Caco-2 (cell line): ENCODE measurements at places on chromosomes 11 and 22.

GRCh38 chr11:65766535-65766934, 14.2 kb downstream of the AP5B1 start:
- H3K4me3 ChIP-seq: no peak overlapping the region
- no peaks in the 10 kb centered on the region for H3K27me3 ChIP-seq
- H3K27ac ChIP-seq: no peak overlapping the region
- peaks cover 10% of the 10 kb centered on the region for H3K4me1 ChIP-seq

- H3K27me3 ChIP-seq: no peaks in the 10 kb centered on the region
- H3K27ac ChIP-seq: peak overlapping the region; percentile 54
- no peaks in the 10 kb centered on the region for H3K36me3 ChIP-seq
- no peak for DNase-seq
Measured at GRCh38 chr11:113881856-113882255, 6.5 kb upstream of the USP28 start.

GRCh38 chr11:12102588-12103410, 7.6 kb upstream of the MICAL2 start:
- peak overlapping the region; percentile 64 for H3K27ac ChIP-seq
- DNase-seq: no peak
- H3K36me3 ChIP-seq: no peaks in the 10 kb centered on the region
- peaks cover 17% of the 10 kb centered on the region for H3K4me1 ChIP-seq

DNA sequence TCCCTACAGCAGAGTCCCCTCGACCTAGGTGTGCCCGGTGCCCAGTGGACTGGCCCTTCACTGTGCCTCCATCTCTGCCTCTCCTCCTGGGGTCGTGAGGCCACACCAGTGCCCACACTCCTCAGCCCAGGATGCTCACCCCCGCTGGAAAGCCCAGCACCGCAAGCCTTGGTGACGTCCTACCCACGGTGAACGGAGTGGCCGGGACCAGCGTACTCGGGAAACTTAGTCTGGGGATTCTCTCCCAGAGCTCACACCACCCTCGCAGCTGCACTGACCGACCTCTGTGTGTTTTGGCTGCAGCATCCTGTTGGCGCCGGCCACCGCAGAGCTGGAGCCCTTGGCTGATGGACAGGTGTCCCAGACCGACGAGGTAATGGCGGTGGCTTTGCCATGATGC, 35.5 kb upstream of the KRTAP5-7 start:
- peaks cover 23% of the 10 kb centered on the region for H3K4me1 ChIP-seq
- no peak overlapping the region for H3K27ac ChIP-seq
- H3K36me3 ChIP-seq: peaks cover 12% of the 10 kb centered on the region; the same call in 1 of the 2 replicates
- H3K4me3 ChIP-seq: no peak overlapping the region
- no peaks in the 10 kb centered on the region for H3K27me3 ChIP-seq

DNA sequence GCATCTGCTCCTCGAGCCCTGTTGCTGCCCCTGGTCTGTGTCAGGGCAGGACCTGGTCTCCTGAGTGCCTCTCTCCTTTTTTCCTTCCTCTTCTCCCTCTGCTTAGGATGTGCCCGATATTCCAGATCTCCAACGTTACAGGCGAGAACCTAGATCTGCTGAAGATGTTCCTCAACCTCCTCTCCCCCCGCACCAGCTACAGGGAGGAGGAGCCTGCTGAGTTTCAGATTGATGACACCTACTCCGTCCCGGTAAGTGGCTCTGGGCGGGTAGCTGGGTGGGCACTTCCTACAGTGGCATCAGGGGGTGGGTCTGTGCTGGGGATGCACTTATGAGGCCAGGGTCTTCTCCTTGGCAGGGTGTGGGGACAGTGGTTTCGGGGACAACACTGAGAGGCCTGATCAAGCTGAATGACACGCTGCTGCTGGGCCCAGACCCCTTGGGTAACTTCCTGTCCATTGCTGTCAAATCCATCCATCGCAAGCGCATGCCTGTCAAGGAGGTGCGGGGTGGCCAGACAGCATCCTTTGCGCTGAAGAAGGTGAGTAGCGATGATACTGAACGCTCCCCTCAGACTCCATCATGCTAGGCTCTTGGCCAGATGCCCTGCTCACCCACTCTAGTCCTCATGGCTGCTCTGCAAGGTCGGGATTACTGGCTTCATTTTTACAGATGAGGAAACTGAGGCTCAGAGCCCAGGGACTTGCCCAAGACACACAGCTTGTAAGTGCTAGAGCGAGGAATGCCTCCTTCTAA, 20.3 kb downstream of the GTPBP1 start:
- peaks cover 11% of the 10 kb centered on the region for H3K36me3 ChIP-seq
- DNase-seq: no peak
- no peak overlapping the region for H3K27ac ChIP-seq
- H3K27me3 ChIP-seq: no peaks in the 10 kb centered on the region
- no peaks in the 10 kb centered on the region for H3K4me1 ChIP-seq
- H3K4me3 ChIP-seq: no peak overlapping the region

GRCh38 chr11:116618461-116618860, 154.3 kb downstream of the BUD13 start:
- H3K4me1 ChIP-seq: no peaks in the 10 kb centered on the region
- DNase-seq: no peak
- peaks cover 1% of the 10 kb centered on the region; the same call in 1 of the 2 replicates for H3K27me3 ChIP-seq

DNA sequence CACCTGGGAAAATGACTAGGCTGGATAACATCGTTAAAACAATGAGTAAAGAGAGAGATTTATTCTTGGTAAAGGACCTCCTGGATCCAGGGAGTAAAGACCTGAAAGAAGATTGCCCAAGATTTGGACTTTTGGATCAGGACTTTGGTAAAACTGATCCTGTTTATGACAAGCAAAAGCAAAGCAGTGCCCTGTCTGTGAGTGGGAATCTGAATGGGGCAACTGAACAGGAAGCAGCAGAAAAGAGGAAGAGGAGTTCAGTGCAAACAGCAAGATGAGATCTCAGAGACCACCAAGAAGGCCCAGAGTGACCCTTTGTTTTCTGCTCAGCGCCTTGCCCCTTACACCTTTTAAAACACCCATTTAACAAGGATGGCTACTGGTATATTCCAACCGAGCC, 122.0 kb downstream of the VPREB1 start:
- no peak overlapping the region for H3K27ac ChIP-seq
- H3K36me3 ChIP-seq: no peaks in the 10 kb centered on the region
- H3K27me3 ChIP-seq: peaks cover 3% of the 10 kb centered on the region
- H3K4me3 ChIP-seq: no peak overlapping the region
- H3K4me1 ChIP-seq: no peaks in the 10 kb centered on the region
- DNase-seq: no peak

GRCh38 chr11:57135020-57135751, 46.6 kb upstream of the LRRC55 start:
- no peaks in the 10 kb centered on the region for H3K36me3 ChIP-seq
- no peaks in the 10 kb centered on the region; the same call in 1 of the 2 replicates for H3K4me1 ChIP-seq
- no peak overlapping the region for H3K27ac ChIP-seq
- no peak for DNase-seq

GRCh38 chr11:123560006-123560405, 94.4 kb downstream of the SCN3B start:
- H3K36me3 ChIP-seq: no peaks in the 10 kb centered on the region
- DNase-seq: no peak
- peaks cover 3% of the 10 kb centered on the region; the same call in 1 of the 2 replicates for H3K27me3 ChIP-seq
- H3K4me3 ChIP-seq: no peak overlapping the region

- no peaks in the 10 kb centered on the region for H3K27me3 ChIP-seq
- no peak overlapping the region for H3K27ac ChIP-seq
- no peak for DNase-seq
Measured at GRCh38 chr11:1209371-1210057, 13.4 kb upstream of the MUC5B start.

- no peak overlapping the region for H3K27ac ChIP-seq
- H3K4me1 ChIP-seq: no peaks in the 10 kb centered on the region
- H3K4me3 ChIP-seq: no peak overlapping the region
- no peaks in the 10 kb centered on the region for H3K36me3 ChIP-seq
Measured at GRCh38 chr22:20591295-20591645, 83.9 kb downstream of the MED15 start.

- no peak overlapping the region for H3K4me3 ChIP-seq
- no peaks in the 10 kb centered on the region for H3K27me3 ChIP-seq
- H3K27ac ChIP-seq: no peak overlapping the region
- H3K4me1 ChIP-seq: peaks cover 9% of the 10 kb centered on the region
Measured at GRCh38 chr11:95910638-95911368, 13.1 kb downstream of the MTMR2 start.

DNA sequence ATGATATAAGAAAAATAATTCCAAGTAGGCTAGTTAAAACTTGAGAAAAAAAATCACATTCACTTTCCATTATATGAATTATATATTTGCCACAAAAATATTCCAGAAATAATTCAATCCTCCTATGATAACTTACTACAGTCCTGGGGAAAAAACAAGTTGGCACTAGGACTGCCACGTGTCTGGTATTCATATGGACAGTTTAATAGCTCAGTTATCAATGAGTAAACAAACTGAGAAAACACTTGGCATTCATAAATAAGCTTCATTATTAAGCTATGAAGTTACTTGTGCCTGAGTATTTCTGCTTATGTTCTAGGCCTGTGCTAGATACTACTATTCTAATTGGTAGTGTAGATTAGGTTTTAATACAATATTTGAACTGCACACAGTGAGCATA, 22.5 kb upstream of the MAML2 start:
- no peaks in the 10 kb centered on the region for H3K27me3 ChIP-seq
- peaks cover 2% of the 10 kb centered on the region for H3K36me3 ChIP-seq
- no peak for DNase-seq
- H3K4me3 ChIP-seq: no peak overlapping the region

DNA sequence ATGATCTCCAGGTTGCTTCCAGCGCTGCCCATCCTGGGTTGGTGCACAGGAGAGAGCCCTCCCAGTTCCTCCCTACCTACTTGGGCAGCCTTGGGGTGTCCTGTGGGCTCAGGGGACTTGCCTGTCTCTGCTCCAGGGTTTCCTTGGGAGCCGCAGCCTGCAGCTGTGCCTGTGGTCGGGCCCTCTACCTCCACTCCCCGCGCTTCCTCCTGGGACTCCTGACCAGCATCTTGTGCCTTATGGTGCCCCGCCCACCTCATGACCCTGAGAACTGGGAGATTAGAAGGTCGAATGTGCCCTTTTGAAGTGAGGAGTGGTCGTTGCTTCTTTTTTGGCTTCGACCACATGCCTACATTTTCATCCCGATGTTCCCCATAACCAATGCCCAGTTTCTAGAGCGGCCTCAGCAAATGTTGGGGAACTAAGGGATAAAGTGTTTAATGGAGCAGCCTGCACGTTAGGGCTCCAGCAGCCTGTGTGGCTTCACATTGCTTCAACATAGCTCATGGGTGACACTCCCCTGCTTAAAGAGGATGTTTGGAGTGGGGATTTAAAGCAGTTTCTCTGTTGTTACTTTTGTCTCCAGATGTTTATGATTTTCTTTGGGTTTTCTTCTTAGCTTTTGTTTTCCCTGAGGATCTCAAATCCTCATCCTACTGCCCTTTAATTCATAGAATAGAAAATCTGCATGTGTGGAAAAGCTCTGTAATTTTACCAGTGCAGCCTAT, 248.8 kb downstream of the TBC1D22A start:
- no peaks in the 10 kb centered on the region for H3K4me1 ChIP-seq
- H3K27ac ChIP-seq: no peak overlapping the region
- H3K4me3 ChIP-seq: no peak overlapping the region
- H3K36me3 ChIP-seq: no peaks in the 10 kb centered on the region
- no peak for DNase-seq

DNA sequence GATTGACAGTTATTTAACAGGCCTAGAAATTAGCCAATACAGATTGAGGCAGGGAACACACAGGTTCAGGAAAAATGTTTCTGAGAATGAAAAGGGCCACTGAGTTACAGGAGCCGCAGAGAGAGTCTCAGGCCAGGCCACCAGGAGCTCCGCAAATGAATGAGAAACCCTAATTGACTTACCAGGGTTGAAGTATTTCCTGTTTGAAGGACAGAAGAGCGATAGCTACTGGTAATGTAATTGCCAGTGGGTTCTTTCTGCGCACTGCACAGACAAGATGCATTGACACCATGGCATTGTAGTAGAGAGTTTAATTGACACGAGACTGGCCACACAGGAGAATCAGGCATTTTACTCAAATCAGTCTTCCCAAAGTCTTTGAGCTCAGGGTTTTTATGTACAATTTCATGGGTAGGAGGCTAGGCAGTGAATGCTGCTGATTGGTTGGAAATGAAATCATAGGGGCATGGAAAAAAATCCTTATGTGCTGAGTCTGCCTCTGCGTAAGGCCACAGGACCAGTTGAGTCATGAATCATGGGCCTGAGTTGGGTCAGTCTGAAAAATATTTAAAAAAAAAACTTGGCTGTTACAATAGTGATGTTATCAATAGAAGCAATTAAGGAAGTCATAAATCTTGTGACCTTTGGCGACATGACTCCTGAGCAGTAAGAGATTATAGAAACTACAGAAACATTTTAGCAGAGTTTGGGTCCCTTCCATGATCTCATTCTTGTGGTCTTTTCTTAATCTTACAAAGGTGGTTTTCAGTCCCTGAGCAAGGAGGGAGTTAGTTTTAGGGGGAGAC, 203.8 kb downstream of the CASP12 start:
- H3K36me3 ChIP-seq: no peaks in the 10 kb centered on the region
- no peak for DNase-seq
- peaks cover 16% of the 10 kb centered on the region for H3K4me1 ChIP-seq
- peak overlapping the region; percentile 8 for H3K27ac ChIP-seq
- no peak overlapping the region for H3K4me3 ChIP-seq

- H3K36me3 ChIP-seq: no peaks in the 10 kb centered on the region
- H3K4me3 ChIP-seq: no peak overlapping the region
- no peaks in the 10 kb centered on the region for H3K27me3 ChIP-seq
- no peak overlapping the region for H3K27ac ChIP-seq
- DNase-seq: no peak
- no peaks in the 10 kb centered on the region for H3K4me1 ChIP-seq
Measured at GRCh38 chr11:134480136-134480712, 68.2 kb upstream of the B3GAT1 start.

- peak; percentile 47 for DNase-seq
- no peaks in the 10 kb centered on the region for H3K27me3 ChIP-seq
- peak overlapping the region; percentile 70 for H3K27ac ChIP-seq
- H3K4me1 ChIP-seq: peaks cover 38% of the 10 kb centered on the region
- no peak overlapping the region for H3K4me3 ChIP-seq
Measured at GRCh38 chr11:63567044-63567840, 4.1 kb upstream of the PLAAT2 start.

GRCh38 chr11:116348226-116348625, 424.6 kb downstream of the BUD13 start:
- no peaks in the 10 kb centered on the region for H3K36me3 ChIP-seq
- no peak for DNase-seq
- no peak overlapping the region for H3K27ac ChIP-seq
- no peak overlapping the region for H3K4me3 ChIP-seq

DNA sequence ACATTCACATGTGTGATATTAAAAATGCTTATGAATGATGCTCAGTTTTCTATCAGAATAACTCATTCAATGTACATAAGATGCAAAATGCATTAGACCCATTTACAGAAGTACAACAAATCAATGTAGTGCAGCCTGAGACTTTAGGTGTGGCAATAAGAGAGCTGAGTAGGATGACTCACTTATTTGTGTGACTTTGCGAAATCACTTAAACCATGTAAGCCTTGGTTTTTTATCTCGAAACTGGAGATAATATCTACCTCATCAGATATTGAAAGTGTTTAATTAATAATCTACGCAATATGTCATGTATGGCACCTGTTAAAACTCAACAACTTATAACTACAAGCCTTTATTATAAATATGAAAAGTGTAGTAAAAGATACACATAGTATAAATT, 105.7 kb upstream of the LUZP2 start:
- no peaks in the 10 kb centered on the region for H3K4me1 ChIP-seq
- no peaks in the 10 kb centered on the region for H3K27me3 ChIP-seq

- no peaks in the 10 kb centered on the region for H3K4me1 ChIP-seq
- DNase-seq: no peak
- no peaks in the 10 kb centered on the region for H3K27me3 ChIP-seq
- no peak overlapping the region for H3K27ac ChIP-seq
- no peaks in the 10 kb centered on the region for H3K36me3 ChIP-seq
Measured at GRCh38 chr11:115996808-115997188, 492.6 kb upstream of the CADM1 start.

- H3K36me3 ChIP-seq: no peaks in the 10 kb centered on the region
- no peak for DNase-seq
- H3K27me3 ChIP-seq: no peaks in the 10 kb centered on the region
- H3K4me1 ChIP-seq: no peaks in the 10 kb centered on the region
- H3K4me3 ChIP-seq: no peak overlapping the region
Measured at GRCh38 chr11:26958702-26959049, 35.2 kb upstream of the FIBIN start.
